Hematopoietic multipotent progenitor cell treated with erythropoietin and hydrocortisone succinate and interleukin-3 and kit ligand, for 17 days (in vitro differentiated cells): ENCODE measurements at places on chromosomes 11 and 22.
A peak's percentile ranks its signal among the peaks of the same experiment; 100 is the strongest.

GRCh38 chr22:30267382-30268302 lies 991 bp upstream of the OSM start:
- DNase-seq, result peak; percentile 26

DNA sequence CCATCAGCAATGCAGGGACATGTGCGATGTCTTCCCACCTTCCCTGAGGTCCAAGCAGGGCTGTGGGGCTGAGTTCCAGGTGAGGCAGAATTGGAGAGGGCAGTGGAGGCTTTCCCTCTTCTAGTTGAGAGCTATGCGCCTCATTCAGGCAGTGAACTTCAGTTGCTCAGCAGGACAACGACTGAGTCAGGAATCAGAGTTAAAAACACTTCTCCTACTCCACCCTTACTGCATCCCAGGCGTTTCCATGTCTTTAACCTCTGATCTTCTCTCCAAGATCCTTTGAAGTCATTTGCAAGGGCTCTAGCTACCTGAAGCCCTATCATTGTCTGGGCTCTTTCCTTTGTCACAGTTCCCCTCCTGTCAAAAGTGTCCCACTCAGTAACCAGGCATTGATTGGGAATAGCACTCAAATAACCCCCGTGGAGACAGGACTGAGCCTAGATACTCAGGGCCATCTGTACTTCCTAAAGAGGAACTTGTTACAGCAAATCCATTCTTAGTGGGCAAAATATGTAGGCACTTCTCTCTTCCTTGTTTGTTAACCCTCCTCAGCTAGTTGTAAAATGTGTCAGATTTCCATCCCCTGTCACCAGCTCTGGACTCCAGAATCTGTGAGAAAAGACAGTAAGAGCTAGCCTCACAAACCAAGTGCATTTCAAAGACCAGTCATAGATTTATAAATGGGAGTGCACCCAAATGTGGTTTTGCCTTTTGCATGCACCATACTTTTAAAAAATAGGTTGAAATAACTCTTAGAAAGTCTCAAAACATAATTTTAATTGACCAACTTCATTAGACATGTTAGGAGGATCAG lies 72.5 kb upstream of the MYO18B start:
- DNase-seq, result no peak

DNA sequence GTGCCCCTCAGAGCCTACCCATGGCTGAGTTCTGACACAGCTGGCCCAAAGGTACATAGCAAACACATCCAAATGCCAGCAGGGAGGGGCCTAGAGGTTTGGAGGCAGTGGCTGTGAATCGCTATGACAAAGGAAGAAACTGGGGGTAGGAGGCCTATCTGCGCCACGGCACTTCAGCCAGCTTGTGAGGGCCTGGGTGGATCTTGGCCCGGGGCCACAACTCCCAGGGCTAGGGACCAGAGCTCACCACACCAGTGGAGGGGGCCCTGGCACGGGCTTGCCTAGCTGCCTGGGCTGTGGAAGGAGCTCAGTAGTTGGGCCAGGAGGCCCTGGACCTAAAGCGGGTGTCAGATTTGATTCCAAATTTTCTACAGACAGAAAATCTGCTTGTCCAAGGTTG lies 9.4 kb upstream of the NAP1L4 start:
- peak; percentile 26 for DNase-seq

- DNase-seq, result no peak
These were observed 110.2 kb downstream of the UVRAG start for GRCh38 chr11:75924966-75925784.

GRCh38 chr22:42910221-42910942 lies 53.3 kb upstream of the ARFGAP3 start:
- no peak for DNase-seq

GRCh38 chr11:35681163-35681767 lies 18.7 kb downstream of the TRIM44 start:
- no peak for DNase-seq

GRCh38 chr11:45094958-45095690 lies 51.3 kb upstream of the PRDM11 start:
- DNase-seq, result no peak

DNA sequence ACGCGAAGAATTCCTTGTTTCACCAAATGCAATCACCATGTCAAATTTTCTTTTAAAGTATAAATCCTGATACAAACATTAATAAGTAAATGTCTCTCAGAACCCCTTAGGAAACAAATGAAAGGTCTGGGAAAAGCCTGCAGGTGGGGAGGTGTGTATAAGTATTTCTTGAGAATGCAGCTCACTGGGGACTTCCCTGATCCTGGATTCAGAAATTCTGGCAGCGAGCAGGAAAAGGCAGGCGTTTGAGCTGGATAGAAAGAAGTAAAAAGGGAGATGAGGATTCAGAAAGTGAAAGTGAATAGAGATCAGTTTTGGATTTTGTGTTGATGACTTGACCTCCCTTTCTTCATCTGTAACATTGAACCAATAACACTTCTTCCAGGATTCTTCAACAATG lies 68.3 kb upstream of the CTSC start:
- no peak for DNase-seq

DNA sequence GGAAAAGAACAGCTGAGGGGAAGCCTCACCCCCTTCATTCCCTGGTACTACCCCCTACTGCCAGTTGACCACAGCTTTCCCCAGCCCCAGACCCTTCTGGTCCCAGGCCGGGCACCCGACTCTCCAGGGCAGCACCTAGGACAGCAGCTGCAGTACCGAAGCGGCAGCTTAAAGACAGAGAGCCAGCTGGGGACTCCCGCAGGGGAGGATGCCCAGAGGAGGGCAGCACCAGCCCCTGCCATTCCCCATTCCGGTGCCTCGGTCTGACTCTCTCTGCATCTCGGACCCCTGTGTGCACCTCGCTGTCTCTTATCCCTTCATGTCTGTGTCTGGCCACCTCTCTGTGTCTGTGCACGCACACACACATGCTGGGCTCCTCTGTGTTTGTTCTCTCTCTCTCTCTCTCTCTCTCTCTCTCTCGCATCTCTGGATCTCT lies 9.4 kb downstream of the IGSF9B start:
- DNase-seq, result no peak

GRCh38 chr11:120316880-120317688 lies 8.0 kb upstream of the TLCD5 start:
- no peak for DNase-seq

DNA sequence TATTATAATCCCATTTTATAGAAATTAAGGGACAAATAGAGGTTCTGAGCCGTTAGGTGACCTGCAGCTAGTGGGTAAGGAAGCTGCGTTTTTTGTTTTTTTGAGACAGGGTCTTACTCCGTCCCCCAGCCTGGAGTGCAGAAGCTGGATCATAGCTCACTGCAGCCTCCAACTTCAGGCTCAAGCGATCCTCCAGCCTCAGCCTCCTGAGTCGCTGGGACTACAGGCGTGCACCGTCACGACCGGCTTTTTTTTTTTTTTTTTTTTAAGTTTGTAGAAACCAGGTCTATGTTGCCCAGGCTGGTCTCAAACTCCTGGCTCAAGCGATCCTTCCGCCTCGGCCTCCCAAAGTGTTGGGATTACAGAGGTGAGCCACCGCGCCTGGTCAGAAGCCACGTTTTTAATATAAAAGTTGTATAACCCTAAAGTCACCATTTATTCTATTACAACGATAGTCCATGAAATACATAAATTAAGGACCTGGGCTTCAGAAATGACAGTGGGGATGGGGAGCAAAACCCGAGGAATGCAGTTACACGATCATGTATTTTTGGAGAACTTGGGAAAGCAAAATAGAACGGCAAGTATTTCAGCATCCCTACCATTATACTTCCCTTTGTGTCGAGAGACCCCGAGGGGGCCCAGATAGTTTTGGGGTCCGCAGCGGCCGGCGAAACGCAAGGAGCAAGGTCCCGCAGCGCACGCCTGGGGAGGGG lies 638 bp downstream of the SAAL1 start:
- DNase-seq, result no peak

- no peak for DNase-seq
These were observed 24.1 kb downstream of the PTPRJ start for GRCh38 chr11:48004456-48004855.

- DNase-seq, result no peak
These were observed 1.6 kb downstream of the NFAM1 start for GRCh38 chr22:42430528-42431125.

- no peak for DNase-seq
These were observed 7.6 kb upstream of the OR52K2 start for GRCh38 chr11:4441515-4441914.

DNA sequence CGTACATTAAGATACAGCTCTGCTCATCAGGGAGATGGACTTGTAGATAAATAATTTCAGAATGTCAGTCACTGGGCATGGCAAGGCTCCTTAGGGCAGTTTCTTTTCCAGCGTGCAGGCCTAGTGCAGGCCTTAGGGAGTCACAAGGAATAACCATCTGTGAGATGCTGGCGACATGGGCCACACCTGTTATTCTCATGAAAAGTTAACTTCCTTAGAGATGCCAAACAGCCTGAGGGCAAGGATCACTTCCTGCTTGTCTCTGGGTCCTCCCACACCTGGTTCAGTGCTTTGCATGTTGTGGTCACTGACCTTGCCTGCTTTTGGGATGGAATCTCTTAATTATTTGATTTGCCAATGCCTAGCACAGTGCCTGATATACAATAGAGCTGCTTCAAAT lies 70.6 kb downstream of the ST3GAL4 start:
- no peak for DNase-seq

DNA sequence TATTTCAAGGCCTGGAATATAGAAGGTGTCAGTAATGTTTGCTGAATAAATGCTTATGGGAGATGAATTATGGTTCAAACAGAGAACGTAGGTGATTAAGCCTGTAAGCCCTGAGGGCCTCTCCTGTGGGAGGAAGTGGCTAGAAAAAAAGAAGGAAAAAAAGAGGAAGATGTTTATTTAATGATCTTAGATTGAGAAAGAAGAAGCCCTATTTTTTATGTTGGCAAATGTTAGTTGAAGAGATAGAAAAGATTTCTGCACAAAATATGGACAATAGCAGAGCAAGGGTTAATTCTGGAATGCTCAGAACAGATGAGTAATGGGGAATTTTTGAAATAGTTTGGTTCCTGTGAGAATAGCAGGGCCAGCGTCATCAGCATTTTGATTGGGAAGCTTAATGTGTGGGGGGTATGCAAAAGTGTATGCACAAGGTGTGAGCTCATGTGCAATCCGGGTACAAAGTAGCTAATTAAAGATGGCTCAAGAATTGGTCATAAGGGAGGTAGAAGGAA lies 95.7 kb downstream of the TEAD1 start:
- DNase-seq, result no peak

DNA sequence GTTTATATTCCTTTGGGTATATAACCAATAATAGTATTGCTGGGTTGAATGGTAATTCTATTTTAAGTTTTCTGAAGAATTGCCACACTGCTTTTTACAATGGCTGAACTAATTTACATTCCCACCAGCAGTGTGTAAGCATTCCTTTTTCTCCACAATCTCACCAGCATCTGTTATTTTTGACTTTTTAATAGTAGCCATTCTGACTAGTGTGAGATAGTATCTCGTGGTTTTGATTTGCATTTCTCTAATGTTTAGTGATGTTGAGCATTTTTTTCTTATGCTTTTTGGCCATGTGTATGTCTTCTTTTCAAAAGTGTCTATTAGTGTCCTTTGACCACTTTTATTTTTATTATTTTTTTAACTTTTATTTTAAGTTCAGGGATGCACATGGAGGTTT lies 275.3 kb downstream of the METTL15 start:
- no peak for DNase-seq

GRCh38 chr11:117781627-117782026 lies 15.4 kb downstream of the DSCAML1 start:
- DNase-seq, result no peak

DNA sequence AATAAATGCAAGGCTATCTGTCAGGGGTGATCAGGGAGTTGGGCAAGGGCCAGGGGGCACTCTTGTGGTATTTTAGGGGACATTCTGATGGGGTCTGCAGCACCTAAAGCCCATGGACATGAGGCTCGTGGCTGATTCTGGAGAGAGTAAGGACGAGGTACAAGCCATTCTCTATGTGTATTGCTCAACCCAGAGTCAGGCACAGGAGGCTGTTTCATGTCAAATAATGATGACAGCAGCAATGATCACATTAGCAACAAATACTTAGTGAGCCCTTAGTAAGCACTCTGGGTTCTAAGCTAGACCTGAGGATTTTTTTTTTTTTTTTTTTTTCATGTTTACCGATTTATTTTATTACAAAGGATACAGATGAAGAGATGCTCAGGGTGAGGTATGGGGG lies 83.5 kb upstream of the THY1 start:
- DNase-seq, result no peak

DNA sequence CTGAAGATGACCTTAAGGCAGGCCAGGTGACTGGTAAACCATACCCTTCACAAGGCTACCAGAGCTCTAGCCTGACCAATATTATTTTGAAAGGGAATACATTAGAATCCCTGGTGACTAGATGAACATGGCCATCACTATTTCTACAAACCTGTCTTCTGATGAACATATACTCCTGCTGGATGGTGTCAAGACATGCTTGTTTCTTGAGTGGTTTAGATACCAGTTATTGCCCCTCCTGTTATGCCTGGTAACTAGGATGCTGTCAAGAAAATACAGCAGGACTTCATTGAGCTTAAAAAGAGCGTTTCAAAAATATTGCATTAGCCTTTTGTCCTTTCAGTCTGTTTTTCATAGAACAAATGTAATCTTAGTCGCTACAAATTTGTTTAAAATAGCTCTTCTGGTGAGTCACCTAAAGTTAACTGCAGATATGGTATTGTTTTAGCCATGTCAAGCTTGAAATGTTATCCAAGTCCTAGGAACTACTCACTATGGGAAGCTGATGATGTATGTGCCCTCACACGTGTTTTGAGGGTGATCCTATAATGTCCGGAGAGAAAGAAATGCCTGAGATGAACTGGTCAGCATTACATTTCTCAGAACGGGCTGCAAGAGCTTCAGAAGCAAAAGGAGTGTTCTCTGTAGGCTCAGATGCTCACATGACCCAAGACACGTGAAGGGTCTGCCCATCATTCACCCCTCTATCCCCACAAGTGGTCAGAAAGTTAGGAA lies 20.6 kb downstream of the ADM start:
- no peak for DNase-seq

GRCh38 chr11:35804451-35805040 lies 139.3 kb upstream of the LDLRAD3 start:
- DNase-seq, result no peak

DNA sequence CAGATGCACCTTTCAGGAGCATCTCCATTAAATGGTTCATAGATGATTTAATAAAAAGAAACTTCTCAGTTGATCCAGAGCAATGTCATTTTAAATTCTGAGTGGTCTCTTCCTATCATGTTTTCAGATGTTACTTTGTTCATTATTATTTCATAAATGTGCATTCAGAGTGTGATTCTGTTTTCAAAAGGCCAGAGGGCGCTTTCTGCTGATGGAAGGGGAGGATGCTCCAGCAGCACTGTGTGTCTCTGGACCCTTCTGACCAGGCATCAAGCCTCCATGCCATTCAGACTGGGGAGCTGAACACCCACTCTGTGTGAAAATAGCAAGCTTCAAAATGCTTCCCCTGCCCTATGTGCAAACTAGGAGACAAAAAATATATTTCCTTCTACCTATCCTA lies 23.9 kb upstream of the CRTAM start:
- no peak for DNase-seq

DNA sequence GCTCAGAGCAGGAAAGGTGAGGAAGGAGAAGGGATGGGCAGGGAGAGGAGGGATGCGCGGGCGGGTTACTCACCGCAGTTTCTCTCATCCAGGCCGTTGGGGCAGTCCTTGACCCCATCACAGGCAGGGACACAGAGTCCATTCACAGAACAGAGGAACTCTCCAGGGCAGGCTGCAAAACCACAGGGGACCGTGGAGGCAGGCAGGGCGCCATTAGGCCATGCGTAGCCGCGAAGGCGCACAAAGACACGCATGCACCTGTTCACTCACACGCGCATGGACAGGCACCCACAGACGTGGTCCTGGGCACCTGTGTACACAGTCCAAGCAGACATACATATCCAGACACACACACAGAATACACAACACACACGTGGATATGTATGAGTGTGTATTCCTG lies 23.0 kb downstream of the KCTD17 start:
- DNase-seq, result no peak
